ENCODE measurements at places on chromosomes 2 and 18.
A peak's percentile ranks its signal among the peaks of the same experiment; 100 is the strongest.

- DNase-seq, result no peak
Measured at GRCh38 chr2:91477731-91478672, 2786.5 kb downstream of the RPIA start.

GRCh38 chr2:74503506-74504475 lies 3.7 kb downstream of the PCGF1 start:
- DNase-seq, result no peak

DNA sequence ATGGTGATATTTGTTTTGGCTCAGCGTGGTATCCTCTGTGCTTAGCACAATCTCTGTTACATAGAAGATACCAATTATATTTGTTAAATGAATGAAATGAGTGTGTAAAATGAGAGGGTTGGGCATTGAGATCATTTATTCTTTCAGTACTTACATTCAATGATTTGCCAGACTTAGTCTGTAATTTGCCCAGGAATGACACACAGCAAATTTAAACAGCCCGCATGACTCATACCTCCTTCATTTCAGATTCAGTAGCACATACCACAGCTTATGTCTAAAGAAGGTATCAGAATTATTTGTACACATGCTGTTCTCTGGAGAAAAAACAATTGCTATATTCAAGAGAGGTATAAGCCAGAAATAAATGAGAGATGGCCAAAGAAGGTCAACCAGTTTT lies 37.0 kb downstream of the KLHL14 start:
- DNase-seq, result peak; percentile 63

DNA sequence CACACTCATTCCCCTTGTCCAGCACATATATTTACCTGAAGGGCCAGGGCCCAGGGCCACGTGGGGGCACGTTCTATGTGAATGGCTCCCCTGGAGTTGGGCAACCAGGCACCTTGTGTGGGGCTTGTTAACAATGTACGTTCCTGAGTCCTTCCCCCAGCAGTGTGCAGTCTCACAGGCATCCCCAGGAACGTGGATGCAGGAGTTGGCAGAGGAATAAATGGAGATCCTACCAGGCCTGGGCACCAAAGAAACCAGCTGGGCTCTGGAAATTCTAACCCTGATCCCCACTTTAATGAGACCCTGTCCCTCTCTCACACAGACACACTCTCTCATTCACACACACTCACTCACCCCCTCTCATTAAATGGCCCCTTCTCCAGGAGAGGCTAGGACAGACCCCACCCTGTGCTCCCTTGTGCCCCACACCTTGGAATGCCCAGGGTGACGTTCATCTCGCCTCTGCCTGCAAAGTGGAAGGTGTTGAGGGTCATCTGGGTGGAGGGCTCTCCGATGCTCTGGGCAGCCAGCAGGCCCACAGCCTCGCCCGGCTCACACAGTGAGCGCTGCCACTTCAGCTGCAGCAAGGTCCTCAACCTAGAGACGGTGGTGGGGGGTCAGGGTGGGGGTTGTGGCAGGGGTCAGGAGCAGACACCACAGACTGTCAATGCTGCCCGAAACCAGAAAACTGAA lies 65.6 kb downstream of the POLR1A start:
- DNase-seq, result no peak

- no peak for DNase-seq
Measured at GRCh38 chr2:187783446-187783845, 229.2 kb upstream of the TFPI start.

DNA sequence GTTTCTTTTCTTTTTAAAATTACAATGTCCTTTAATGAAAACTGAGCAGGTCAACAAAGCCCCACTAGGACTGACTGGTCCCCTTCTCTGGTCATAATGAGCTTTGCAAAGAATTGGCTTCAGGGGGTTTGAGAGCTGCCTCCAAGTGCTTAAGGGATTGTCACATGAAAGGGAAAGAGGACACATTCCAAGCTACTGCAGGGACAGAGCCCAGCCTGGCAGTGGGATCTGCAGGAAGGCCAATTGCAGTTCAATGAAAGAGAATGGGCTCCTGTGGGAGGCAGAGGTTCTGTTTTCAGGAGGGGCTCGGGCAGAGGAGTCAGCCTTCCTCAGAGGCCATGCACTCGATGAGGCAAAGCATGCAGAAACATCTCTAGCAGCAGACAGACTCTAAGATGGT lies 84.1 kb upstream of the ACKR3 start:
- no peak for DNase-seq

DNA sequence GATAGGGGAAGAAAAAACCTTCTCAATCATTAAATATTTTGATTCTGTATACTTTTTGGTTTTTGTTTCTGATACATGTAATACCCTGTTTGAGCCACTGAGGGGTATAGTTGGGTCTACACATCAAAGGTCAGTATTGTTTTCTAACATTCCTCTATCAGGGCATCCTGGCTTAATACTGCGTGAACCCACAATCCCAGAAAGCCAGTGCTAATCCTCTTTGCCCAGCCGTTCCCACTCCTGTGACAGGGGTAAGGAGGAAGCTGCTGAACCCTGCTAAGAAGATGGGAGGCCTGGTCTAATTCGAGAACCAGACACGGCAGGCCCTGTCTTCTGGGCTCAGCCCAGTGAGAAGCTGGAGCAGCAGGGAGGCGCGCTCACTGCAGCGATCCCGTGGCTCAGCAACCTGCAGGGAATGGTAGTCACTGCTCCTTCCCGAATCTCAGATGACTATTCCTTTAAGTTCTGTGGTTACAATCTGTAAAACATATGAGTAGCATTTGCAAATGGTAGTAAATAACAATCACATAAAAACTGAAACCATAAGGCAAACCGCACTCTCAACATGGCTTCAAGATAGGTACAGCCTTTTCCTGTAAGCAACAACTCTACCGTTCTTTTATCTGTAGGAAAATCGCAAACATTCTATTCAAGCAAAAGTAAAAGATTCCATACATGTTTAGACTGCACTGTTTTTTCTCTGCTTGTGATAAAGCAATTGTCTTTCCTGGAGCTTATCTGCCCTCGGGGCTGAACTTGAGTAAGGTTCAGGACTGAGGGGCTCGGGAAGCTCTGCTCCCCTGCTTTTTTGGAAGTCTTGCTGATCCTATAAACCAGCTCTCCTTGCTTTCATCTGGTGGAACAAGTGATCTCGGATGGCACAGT lies 87.0 kb downstream of the EPB41L3 start:
- DNase-seq, result peak; percentile 13

DNA sequence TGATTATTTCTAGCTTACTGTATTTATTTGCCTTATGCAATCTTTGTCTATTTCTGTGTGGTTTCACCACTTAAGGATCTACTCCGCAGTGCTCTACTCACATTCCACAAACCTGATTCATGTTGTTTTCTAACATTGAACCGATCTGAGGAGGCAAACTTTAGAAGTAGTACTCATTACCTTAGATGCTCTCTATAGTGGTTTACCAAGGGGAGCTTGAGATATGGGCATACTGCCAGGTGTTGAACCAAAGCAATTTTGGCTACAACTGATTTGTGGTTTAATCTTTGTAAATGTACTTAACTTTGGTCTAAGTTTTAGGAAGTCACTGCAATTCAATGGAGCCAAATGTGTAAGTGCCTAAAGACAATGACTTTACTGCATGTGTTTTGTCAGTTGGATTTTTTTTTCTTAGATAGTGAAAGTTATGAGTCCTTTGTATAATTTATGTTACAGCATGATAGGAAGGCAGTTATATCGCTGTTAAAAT lies 50.1 kb downstream of the MAP2 start:
- DNase-seq, result peak; percentile 85

DNA sequence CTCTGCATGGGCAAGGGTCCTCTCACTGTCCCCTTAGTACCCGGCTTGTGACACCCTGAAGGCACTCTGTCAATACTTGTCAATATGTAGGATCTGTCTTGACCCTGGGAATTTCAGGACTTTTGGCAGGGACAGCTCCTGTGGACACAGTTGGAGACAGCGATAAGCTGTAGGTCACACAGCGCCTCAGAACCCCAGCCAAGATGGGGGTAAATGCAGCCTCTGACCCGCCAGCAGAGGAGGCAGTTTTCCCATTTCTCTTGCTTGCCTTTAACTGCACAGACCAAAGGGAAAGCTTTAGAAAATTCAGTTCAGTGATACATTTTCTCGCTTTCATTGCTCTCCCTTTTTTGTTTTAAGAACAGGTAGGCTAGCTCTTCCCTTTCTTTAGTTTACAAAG lies 54.8 kb upstream of the KLHL29 start:
- no peak for DNase-seq

GRCh38 chr18:40926679-40927078 lies 1028.4 kb upstream of the PIK3C3 start:
- no peak for DNase-seq

DNA sequence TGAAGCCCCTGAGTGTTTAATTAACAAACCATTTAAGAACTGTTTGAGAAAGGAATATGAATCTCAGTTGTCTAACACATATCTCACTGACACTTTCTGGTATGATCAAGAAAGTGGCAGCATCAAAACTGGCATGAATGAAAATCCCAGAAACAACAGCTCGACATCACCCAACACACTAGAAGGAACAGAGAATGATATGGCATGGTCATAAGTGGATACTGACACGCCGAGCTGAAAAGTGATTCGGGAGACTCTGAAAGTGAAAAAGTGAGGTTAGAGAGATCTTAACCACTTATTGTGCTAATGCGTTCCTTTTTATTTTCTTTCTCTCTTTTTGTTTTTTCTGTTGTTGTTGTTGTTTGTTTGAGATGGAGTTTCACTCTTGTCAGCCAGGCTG lies 37.9 kb downstream of the MRPL35 start:
- no peak for DNase-seq

- DNase-seq, result no peak
Measured at GRCh38 chr18:69400253-69400975, at the start of gene DOK6. Gene DOK6, plus strand, starts transcription at chr18:69400888.

GRCh38 chr2:96801786-96802595 lies 14.1 kb upstream of the CNNM3 start:
- DNase-seq, result no peak

DNA sequence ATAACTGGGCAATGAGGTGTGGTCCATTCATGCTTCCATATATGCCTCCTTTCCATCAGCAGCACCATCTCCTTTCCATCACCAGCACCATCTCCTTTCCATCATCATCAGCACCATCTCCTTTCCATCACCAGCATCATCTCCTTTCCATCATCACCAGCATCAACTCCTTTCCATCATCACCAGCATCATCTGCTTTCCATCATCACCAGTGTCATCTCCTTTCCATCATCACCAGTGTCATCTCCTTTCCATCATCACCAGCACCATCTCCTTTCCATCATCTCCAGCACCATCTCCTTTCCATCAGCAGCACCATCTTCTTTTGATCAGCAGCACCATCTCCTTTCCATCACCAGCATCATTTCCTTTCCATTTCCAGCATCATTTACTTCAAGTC lies 297.5 kb upstream of the SPHKAP start:
- no peak for DNase-seq

- DNase-seq, result peak; percentile 46
Measured at GRCh38 chr2:181891966-181892798, 652 bp downstream of the ITPRID2 start.

DNA sequence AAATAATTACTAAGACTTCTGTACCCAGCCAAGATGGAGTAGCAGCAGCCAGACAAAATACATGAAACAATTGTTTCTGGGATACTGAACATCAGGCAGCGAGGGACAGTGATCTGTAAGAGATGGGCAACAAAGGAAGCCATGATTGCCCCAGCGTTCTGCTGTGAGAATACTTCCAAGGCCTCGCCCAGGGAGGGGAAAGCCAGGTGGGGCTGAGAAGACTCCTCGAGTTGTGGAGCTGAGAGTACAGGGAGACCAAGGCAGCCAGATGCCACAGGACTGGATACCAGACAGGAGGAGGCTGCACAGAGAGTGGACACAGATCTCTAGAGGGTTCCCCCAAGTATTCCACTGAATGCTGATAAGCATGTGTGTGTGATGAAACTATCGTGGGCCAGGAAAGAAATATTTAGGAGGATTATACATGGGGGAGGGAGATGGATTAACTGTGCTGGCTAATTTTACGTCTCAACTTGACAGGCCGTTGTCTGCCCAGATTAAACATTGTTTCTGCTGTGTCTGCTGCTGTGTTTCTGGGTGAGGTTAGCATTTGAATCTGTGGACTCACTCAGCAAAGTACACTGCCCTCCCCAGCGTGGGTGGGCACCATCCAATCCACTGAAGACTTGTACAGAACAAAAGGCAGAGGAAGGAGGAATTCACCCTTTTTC lies 10.2 kb upstream of the LIMS2 start:
- no peak for DNase-seq

DNA sequence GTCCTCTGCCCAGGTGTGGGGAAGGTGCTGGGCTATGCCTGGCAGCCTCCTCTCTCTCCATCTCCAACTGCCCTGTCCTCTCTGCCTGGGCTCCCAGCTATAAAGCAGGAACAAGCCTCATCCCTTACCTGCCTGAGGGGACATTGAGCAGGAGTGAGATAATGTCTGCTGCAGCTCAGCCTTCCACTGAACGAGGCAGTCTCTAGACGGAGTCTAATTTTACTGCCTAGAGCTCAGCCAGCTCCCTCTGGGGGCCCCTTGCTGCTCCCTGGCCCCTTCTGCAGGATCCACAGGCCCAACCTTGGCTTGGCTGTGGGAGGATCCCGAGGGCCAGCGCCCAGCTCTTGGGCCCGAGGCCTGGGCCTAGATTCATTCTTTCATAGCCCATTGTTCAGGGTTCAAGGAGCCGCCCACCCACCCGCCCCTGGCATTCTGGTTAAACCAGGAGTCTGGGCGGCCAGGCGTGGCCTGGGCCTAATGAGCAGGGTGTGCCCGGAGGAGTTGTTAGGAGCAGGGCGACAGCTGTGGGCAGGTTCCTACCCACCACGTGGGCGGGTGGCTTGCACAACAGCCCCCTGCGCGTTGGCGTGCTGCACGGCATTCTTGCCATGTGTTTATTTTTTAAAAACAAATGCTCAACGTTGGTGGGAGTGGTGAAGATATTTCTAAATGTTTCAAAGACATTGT lies 44.6 kb downstream of the FOSL2 start:
- DNase-seq, result no peak

DNA sequence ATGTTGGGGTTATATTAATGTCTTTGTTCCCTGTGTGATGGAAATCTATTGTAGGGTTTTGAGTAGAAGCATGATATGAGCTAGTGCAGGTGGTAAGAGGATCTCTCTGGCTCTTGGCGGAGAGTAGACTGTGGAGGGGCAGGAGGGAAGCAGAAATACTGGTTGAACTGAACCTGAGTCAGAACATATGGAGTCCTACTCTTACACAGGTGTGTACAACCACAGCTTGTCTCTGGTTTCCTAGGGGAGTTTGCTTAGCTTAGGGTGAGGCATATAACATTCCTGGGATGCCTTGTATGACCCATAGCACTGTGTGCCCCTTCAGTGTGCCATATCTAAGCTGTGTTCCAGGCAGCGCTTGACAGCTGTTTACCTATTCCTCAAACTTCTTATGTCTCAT lies 97.3 kb upstream of the GCFC2 start:
- no peak for DNase-seq

Data from RCC 7860 (cell line).